ENCODE measurements at places on chromosomes 1 and 21.

GRCh38 chr1:157287462-157287861 lies 149.3 kb upstream of the ETV3 start:
- DNase-seq: no peak

DNA sequence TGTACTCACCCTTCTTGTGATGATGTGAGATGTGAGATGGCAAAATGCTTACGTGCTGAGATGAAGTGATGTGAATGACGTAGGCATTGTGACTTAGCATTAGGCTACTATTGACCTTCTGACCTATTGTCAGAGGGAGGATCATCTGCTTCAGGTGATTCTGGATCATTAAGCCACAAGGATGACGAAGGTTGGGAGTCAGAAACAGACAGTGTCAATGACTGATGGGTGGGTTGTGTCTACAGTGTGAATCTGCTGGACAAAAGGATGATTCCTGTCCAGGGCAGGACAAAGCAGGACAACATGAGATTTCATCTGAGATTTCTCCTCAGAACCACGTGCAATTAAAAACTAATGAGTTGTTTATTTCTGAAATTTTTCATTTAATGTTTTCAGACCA lies 129.0 kb downstream of the GABPA start:
- no peak for DNase-seq

GRCh38 chr1:13540866-13541265 lies 27.1 kb upstream of the LRRC38 start:
- DNase-seq: no peak

GRCh38 chr1:227759341-227760300 lies 24.4 kb downstream of the SNAP47 start:
- no peak for DNase-seq

DNA sequence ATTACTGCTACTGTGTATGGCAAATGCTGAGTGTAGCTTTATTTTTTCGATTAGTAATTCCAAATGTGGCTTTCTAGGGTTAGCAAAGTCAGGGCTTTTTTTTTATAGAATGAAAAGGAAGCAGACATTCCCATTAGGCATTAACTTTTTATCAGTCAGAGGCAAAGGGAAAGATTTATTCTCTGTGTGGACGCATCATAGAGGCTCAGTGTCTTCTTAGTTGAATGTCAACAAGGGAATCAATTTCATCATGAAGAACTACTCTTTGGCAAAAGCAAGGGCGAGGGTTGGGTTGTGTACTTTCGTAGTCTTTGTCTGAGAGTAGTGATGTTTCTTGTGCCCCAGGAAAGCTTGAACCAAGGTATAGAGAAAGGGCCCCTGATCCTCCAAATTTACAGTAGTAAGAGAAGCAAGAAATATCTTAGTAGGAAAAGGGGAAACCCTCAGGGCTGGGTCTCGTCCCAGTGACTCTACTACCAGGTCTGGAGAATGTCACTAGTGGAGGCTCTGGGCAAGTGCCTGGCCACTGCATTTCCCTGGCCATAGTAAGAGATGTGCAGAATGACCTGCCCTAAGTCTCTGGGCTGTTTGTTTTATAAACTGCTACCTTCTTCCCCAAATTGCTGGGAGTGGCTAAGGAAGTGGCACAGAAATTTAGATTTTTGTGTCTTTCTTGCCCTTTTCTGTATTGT lies 30.0 kb upstream of the MACF1 start:
- DNase-seq: no peak

DNA sequence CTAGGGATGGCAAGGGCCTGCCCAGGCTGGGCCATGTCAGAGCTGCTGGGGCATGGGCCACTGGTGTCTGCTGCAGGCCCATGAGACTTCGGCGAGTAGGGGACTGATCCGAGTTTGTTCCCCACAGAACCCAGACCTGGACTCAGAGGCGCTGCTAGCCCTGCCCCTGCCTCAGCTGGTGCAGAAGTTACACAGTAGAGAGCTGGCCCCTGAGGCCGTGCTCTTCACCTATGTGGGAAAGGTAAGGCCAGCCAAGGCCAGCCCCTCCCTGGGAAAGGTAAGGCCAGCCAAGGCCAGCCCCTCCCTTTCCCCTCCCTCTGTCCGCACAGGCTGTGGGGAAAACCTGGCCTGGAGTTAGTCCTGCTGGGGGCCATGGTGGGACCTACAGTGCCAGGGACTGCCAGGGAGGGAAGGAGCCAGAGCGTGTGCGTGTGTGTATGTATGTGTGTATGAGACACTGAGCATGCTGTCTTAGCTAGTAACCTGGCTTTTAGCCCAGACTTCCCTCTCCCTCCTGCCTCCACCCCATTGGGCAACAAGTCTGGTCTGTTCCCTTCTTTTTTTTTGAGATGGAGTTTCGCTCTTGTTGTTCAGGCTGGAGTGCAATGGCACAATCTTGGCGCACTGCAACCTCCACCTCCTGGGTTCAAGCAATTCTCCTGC lies 8.0 kb downstream of the FAAH start:
- DNase-seq: no peak

DNA sequence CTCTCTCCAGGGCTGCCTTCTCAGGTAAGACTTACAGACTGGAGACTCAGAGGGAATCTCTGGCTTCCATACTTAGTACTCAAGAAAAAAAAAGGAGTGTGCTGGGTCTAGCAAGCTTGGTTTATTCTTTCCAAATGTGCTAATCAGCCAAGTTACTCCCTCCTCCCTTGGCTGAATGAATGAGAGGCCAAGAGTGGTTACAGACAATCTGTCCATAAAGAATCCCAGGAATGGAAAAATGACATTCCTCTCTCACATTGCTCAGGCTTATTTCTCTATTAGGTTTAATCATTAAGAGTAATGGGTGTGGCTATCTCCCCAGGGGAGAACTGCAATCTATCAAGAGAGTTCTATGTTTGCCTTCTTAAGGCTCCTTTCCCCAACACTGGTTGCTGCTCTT lies 547.3 kb upstream of the PLXNA2 start:
- DNase-seq: no peak

GRCh38 chr1:176111835-176112234 lies 95.3 kb downstream of the COP1 start:
- no peak for DNase-seq

DNA sequence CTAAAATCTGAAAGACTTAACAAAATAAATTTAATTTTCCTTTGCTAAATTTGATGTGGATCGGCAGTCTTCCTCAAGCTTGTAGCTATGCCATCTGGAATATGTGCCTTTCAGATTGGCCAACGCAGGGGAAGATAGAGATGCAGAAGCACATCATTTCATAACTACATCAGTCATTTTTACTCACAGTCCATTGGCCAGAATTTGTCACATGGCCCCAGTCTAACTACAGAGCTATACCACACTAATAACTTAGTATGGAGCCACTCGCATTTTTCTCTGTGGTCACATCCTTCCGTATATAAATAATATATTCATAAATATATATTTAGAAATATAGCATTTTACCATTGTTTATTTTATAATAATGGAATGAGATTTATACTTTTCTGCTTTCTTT lies 59.0 kb upstream of the PRRX1 start:
- no peak for DNase-seq

DNA sequence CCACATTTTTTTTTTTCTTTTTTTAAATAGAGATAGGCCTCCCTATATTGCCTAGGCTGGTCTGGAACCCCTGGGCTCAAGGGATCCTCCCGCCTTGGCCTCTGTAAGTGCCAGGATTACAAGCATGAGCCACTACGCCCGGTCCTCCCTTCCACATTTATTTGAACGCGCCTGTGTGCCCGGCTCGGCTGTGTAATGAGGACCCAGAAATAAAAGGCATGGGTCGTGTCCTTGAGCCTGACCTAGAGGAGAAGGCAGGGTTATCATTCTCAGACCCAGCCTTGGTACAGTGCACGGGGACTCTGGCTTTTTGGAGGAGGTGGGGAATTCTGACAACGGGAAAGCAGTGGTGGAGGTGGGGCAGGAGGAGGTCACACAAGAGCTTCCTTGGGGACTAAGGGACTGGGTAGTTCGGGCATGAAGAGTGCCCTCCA lies 841 bp downstream of the CENPF start:
- no peak for DNase-seq

DNA sequence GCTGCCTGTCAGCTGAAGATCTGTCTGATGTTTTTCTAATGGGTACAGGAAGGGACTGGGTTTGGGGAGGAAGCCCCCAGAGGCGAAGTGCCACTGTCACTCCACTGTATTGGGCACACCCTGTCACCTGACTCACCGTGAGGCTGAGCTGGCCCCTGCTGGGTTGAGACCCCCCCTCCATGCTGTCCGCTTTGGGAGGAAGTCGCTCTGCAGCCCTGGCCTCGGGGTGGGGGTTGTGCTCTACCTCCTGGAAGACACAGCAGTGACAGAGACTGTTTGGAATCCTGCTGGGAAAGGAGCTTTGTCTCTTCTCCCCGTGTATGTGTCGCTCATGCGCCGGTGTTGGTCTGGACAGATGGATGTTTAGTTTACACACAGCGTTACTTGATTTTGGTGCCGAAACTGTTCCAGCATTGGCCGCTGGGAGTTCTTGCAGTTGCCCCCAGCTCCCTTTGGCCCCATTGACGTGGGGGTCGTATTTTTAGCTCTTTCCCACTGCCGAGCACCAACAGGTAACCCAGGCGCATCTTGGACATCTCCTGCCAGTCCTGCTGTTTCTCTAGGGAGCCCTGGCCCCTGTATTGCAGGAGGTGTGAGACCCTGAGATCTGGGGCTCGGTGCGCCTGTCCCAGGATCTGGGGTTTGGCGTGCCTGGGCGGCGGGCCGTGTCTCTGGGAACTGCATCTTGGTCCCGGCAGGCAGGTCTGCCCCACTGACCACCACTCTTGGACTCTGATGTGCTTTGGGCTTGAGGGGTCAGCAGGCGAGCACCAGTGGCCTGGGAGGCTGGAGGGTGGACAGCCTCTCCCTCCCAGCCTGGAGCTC lies 30.3 kb downstream of the SLX9 start:
- DNase-seq: no peak

- DNase-seq: no peak
These were observed 52.3 kb upstream of the MRPS6 start for GRCh38 chr21:34020983-34021553.

GRCh38 chr1:173100476-173101107 lies 49.9 kb upstream of the TNFSF18 start:
- no peak for DNase-seq

GRCh38 chr1:54764133-54764921 lies at the start of gene PARS2:
PARS2 (minus strand) TSS chr1:54764523; CDS start chr1:54759161, 5,362 bp downstream.
- peak; percentile 92 for DNase-seq

DNA sequence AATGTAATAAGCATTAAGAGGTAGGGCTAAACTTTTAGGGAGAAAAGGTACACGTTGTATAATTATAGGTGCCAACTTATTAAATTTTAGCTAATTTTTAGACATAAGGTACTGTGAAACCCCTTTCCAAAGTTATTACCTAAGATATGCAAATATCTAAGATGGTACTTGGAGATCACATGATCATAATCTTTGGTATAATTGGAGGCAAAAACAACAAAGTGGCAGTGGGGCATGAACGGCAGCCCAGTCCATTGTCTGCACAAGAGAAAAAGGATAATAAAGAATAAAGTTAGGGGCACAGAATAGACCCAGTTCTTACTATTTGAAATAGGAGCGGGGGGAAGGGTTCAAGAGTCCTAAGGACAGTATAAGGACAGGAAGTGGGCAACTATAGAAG lies 51.2 kb downstream of the DESI2 start:
- no peak for DNase-seq

DNA sequence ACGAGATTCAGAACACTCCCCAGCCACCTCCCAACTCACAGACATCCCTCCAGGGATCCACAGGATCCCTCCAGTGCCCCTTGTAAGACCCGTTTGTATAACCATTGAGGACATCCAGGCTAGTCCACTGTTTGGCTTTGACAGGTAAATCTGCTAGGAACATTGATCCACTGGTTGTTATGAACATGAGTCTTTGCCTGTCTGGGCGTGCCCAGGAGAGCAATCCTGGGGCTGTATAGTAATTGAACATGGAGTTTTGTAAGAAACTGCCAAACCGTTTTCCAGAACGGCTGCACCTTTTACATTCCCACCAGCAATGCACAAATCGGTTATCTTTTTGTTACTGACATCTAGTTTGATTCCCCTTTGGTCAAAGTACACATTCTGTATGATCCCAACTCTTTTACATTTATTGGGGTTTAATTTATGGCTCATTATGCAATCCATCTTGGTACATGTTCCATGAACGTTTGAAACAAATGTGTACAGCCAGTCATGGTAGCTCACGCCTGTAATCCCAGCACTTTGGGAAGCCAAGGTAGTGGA lies 88.7 kb downstream of the WDR4 start:
- no peak for DNase-seq

Measured in stimulated activated CD8-positive, alpha-beta memory T cell treated with anti-CD3 and anti-CD28 coated beads, Interleukin-2, amount 100 ng/mL, for 1 hour (primary cell).